ENCODE measurements at places on chromosomes 11 and 22.
A peak's percentile ranks its signal among the peaks of the same experiment; 100 is the strongest.

GRCh38 chr11:130872102-130872501 lies 44.2 kb downstream of the SNX19 start:
- no peak for DNase-seq

GRCh38 chr22:42257386-42257785 lies 13.1 kb downstream of the TCF20 start:
- no peak for DNase-seq

DNA sequence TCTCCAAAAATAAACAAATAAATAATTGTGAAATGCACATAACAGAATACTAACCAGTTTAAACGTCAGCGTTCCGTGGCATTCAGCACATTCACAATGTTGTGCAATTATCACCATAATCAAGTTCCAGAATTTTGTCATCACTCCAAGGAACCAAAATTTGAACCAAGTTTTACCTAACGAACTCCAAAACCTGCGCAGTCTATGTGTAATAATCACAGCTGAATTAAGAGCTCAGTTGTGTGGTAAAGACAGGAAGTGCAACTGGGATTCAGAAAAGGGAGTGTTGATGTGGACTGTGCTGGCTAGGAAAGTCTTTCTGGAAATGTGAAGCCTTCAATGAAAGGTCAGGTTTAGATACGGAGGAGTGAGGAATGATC lies 5.4 kb upstream of the MCAM start:
- DNase-seq = no peak

DNA sequence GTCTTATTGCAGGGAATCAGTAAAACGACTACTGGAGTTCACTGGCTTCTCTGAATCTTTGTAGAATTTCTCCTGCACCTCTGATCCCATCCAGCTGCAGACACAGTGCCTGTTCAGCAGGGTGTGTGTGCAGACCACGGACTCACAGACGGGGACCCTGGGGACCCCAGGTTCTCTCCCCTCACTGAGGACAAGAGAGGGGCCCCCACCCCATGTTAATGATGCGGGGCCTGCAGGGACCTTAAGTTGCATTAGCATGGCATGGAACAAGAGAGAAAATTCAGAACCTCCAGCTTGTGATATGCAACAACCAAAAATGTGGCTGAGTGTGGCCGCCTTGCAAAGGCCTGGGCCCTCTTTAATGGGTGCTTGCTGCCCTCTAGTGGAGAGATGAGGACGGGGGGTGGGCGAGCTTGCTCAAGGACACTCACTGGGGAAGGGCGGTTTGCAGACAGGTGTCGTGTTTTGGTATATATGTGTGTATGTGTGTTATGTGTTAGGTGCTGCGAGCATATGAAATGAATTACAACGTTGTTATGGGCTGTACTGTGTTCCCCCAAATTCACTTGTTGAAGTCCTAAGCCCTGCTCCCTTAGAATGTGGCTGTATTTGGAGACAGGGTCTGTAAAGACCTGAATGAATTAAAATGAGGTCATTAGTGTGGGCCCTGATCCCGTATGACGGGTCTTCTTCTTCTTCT lies 84.4 kb upstream of the SEPTIN5 start:
- DNase-seq = peak; percentile 78

DNA sequence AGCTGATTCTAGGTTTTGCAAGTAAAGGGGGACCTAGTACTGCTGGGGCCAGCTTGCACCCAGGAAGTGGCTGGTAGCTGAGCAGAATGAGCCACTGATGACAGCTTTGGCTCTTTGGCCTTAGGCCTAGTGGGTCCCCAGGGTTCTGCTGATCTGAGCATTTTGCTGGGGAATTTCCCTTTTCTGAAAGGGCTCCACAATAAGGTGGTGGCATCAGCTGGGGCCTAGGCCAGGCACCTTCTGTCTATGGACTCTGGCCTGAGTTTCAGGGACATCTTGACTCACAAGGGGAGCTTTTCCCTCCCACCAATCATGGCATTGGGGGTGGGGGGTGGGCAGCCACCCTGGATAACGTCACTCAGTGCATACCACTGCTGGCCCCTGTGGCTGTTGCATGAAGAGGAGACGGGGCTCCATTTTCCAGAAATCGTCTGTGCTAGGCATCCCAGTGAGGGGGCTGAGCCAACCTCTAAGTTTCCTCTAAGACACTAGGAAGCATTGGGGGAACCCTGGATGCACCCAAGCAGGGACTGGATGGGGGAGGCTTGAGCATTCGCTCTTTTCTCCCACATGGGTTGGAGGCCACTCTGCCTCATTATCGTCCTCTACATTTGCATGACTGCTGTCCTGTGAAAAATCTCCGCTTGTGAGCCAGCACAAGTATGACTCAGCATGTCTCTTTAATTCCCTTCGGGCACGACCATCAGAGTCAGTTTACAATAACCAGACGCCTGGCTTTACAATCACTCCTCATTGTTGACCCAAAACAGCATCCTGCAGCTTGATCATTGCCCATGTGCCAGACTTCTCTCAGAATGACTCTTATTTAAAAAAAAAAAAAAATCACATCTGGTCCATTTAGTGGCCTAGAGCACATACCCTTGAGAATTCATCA lies 145.0 kb upstream of the THY1 start:
- no peak for DNase-seq

DNA sequence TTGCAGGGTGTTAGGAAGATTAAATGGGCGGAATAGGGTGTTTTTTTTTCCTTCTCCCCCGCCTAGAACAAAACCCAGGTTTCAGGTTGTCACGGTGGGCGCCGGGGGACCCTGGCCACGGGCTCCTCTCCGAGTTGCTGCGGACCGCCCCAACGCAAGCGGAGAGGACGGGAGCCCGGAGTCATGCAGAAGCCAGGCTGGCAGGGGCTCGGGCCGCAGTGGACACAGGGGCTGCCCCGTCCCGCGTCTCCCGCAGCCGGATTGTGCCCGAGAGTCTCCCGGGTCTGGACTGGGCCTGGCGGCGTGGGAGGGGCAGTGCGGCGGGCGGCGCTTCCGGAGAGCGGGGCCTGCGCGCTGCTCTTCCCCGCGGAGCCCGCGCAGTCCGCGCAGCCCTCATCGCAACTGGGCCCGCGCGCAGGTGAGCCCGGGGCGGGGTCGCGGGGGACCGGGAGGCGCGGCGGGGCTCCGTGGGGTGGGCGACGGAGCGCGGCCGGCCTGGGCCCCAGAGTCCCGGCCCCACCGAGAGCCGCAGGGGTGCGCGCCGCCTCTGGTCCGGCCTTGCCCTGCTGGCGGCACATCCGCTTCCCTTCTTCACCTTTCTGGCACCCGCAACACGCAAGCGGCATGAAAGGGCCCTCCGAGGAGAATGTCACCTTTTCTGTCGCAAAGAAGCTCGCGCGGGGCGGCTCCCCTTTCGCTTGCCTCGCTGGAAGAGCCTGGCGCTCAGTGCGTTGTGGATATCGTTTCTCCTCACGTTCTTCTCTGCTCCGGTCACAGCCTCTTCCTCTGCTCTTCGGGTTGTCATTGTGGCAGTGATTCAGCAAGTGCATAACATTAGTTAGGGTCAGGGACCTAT lies at the start of gene TIRAP:
TSS of gene TIRAP (plus strand) at position 358 of the 856 bp plus-strand sequence. CDS start 7,802 bp downstream, outside the sequence.
- DNase-seq = no peak
